ENCODE measurements at places on chromosomes 11 and 22.

DNA sequence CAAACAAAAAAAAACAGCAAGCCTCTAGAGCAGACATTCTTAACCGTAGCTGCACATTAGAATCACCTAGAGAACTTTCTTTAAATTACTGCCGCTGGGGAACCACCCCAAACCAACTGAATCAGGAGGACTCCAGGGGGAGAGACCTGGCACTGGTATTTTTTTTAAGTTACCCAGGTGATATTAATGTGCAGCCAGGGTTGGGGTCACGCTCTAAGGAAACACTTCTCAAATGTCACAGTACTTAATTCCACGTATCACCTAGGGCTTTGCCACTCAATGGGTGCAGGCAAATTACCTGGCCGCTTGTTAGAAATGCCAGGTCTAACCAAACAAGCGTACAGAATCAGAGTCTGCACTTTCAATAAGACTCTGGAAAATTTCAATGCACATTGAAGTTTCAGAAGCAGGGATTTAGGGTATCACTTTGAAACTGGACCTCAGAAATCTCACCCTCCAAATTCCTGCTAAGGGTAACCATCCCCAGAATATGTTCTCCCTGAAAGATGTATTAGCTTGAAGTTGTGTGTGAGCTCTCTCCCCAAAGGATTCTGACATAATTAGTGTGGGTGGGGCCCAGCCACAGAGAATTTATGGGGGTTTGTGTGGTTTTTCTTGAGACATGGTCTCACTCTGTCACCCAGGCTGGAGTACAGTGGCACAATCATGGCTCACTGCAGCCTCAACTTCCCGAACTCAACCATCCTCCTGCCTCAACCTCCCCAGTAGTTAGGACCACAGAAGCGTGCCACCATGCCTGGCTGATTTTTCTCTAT lies 12.7 kb upstream of the ISX start:
- DNase-seq: no peak

GRCh38 chr22:37313376-37314314 lies 31.3 kb downstream of the CYTH4 start:
- DNase-seq: no peak

- no peak for DNase-seq
These were observed 21.1 kb downstream of the TSPAN18 start for GRCh38 chr11:44747836-44748235.

DNA sequence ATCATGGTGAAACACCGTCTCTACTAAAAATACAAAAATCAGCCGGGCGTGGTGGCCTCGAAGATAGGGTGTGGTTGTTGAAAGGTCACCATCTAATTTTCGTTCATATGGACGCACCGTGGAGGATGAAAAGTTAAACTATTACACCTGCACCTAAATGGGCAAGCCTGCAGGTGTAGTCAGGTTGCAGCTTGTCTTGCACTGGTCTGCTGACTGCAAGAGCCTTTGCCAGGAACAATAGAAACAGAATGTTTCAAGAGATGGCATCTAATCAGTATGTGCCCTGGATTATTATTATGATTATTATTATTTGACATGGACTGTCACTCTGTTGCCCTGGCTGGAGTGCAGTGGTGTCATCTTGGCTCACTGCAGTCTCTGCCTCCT lies 908 bp downstream of the NADSYN1 start:
- no peak for DNase-seq

DNA sequence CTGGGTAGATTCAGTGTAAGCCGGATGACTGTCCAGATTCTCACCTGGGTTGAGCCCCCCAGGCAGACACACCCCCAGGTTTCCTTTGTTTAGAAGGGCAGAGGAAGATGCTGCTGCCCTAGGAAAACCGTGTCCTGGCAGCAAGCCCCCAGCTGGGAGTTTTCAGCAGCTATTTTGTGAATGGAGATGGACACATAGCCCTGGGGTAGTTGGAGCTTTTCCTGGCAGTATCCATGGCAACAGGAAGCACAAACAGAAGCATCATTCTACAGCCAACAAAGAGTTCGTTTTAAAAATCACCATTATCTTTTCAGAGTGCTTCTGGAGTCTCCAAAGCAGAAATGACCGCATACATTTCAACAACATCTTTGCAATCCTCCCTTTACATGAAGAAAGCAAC lies 245.5 kb downstream of the BRD1 start:
- DNase-seq: no peak

DNA sequence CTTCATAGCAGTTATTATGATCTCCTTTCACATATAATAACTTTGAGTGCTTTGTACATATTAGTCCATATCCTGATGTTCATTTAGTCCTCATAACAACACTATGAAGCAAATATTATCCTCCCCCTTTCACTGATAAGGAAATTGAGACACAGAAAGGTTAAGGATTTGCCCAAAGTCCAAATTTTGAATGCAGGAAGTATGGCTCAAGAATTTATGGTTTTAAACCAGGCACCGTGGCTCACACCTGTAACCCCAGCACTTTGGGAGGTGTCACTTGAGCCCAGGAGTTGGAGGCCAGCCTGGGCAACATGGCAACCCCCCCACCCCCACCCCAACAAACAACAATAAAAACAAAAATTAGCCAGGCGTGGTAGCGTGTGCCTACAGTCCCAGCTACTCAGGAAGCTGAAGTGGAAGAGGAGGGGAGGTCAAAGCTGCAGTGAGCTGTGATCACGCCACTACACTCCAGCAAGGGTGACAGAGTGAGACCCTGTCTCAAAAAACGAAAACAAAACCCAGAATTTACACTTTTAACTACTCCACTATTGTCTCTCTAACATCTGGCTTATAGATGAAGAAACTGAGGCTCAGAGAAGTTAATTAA lies 8.6 kb downstream of the CCDC34 start:
- no peak for DNase-seq

DNA sequence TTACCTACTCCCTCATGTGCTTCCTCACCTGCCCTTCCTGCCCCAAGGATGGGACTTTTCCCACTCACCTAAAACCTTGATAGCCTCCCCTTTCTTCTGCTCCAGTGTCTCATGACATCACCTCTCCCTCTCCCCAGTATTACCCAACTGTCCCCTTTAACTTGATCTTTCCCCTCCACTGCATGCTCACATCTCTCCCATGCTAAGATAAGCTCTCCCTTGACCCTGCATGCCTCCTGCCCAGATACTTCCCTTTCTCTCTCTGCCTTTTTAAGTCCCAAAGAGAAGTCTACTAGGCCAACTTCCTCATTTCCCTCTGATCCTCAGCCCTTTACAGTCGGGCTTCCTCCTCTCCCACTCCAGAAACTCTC lies 14.8 kb downstream of the CD3E start:
- no peak for DNase-seq

- no peak for DNase-seq
These were observed 78.7 kb downstream of the NECTIN1 start for GRCh38 chr11:119650251-119650650.

DNA sequence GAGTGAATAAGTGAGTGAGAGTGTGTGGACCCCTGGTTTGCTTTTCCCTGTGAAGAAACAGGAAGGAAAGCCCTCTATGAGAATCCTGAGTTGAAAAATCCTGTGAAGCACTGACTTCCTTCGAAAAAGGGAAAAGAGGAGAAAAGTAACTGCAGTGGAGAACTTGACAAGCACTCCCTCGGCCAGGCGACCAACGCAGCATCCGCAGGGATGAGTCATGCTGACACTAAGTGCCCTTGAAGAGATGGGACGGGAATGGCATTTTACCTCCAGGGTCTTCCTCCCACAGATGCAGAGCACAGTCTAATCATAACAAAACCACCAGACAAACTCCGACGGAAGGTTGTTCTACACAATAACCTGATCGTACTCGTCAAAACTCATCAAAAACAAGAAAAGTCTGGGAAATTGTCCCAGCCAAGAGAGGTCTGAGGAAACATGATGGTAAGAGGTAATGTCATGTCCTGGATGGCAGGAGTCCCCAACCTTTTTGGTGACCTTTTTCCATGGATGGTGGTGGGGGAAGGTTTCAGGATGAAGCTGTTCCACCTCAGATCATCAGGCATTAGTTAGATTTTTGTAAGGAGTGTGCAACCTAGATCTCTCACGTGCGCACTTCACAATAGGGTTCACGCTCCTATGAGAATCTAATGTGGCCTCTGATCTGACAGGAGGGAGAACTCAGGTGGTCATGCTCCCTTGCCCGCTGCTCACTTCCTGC lies 132.2 kb upstream of the B3GAT1 start:
- no peak for DNase-seq

DNA sequence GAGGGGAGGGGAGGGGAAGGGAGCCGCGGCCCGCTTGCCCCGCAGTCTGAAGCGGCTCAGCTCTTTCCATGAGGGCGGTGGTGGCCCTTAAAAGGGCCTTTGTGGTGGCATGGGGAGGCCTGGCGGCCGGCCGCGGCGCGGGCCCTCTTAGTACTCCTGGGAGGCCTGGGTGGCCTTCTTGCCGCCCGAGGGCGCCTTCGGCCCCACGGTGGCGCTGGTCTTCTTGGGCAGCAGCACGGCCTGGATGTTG lies 6.9 kb downstream of the DPAGT1 start:
- no peak for DNase-seq

GRCh38 chr11:105155679-105156078 lies 16.1 kb upstream of the CARD18 start:
- no peak for DNase-seq

DNA sequence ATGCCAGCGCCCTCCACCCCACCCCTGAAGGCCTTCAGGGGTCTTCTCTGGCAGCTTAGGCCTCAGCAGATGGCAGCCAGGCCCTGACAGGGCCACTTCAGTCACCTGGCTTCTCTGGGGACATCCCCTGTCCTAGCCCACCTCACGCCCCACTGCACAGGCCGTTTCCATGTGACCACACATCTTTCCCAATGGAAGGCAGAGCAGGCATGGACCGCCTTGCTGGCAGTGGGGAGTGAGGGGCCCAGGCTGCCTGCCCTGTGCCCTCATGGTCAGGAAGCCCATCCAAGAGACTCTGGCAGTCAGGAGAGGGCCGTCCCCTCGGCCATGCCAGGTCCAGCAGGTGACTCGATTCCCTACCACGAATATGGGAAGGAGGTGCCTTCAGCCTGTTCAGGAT lies 25.8 kb downstream of the MACROD1 start:
- no peak for DNase-seq

GRCh38 chr22:32854351-32854804 lies 52.9 kb downstream of the TIMP3 start:
- no peak for DNase-seq

DNA sequence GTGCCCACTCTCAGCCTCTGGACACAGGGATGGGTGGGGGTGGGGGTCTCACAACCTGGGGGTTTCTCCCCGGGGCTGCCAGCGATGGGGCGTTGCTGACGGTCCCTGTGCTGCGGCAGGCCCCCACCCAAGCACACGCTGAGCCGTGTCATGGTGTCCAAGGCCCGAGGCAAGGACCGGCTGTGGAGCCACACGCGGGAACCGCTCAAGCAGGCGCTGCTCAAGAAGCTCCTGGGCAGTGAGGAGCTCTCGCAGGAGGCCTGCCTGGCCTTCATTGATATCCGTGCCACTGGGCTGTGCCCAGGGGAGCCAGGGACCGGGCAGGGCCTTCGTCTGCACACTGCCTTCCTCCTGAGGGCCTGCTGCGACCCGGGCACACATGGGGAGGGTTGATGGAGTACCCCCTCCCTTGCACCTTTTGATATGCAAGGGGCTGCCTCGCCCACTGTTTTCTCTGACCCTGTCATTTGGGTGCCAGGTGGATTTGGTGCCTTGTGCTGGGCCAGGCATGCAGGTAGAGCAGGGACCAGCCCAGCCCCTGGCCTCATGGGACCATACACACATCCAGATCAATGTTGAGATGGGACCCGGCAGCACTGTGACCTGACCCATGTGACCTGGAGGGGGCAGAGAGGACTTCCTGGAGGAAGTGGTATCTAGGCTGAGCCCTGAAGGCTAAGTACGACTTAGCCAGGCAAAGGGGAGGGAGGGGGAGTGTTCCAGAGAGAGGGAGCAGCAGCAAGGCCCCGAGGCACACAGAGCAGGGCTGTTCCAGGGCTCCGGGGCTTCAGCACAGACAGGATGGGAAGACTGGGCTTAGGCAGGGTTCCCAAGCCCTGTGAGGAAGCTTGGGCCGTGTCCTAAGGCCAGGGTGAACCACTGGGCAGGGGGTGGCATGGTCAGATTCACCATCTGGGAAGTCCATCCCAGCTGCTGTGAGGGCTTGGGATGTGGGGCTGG lies 75.2 kb downstream of the MYO7A start:
- DNase-seq: no peak

DNA sequence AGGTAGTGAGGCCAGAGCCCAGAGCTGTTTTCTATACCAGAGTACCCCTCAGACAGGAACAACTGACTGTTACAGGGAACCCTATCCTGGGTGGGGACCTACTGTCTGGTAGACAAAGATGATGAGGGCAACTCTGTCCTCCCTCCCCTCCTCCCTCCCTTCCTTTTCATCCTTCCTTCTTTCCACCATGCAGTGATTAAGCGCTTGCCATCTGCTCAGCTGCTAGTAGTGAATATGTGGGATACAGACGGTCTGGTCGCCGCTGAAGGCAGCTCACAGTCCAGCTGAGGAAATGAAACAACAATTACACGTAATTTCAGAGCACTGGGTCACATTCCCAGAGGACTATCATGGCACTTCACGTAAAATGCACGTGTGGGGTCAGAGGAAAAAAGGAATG lies 597.1 kb downstream of the BUD13 start:
- DNase-seq: no peak

GRCh38 chr11:35050541-35050995 lies 88.4 kb upstream of the CD44 start:
- no peak for DNase-seq

GRCh38 chr11:95364324-95365295 lies 133.6 kb upstream of the SESN3 start:
- no peak for DNase-seq

DNA sequence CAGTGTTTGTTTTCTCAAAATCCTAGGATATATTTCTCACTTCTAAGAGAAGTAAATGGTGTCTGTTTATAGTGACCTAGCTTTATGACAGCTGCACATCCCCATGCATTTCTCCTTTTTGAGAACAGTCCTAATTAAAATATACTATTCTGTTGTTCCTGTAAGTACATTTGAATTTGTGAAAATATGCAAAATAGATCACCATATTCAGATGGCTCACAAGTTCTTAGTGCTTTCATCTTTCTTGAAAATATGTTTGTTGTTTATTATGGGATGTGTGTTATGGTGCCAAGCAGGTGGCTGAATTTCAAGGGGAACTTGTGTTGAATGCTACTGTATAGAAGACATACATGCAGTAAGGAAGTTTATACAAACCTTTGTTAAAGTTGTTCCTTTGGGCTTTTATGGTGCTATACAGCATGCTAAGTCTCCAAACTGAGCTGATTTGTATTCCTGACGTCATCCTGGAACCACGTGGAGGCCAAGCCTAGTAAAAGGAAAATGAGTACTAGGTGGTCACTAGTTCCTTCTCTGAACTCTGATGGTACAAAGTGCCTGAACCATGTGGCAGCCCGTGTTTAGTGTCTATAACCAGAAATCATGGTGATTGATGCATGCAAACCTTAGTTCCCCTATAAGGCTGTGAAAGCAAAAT lies 7.8 kb upstream of the VSTM5 start:
- no peak for DNase-seq
